ENCODE measurements at places on chromosomes 11 and 22. TPM values are rescaled to one million over a fixed set of nuclear protein-coding genes. Genes with fewer than 3 reads are reported as not detected.

The CCDC87 gene
- 0.21 TPM for polyA plus RNA-seq

The ELFN2 gene
- 59.9 TPM for polyA plus RNA-seq

The SLC35C1 gene
- polyA plus RNA-seq = 16.0 TPM

The CNTN5 gene
- polyA plus RNA-seq = 10.7 TPM

The C11orf65 gene
- polyA plus RNA-seq = 0.89 TPM
